ENCODE measurements at places on chromosomes 11 and 22.

DNA sequence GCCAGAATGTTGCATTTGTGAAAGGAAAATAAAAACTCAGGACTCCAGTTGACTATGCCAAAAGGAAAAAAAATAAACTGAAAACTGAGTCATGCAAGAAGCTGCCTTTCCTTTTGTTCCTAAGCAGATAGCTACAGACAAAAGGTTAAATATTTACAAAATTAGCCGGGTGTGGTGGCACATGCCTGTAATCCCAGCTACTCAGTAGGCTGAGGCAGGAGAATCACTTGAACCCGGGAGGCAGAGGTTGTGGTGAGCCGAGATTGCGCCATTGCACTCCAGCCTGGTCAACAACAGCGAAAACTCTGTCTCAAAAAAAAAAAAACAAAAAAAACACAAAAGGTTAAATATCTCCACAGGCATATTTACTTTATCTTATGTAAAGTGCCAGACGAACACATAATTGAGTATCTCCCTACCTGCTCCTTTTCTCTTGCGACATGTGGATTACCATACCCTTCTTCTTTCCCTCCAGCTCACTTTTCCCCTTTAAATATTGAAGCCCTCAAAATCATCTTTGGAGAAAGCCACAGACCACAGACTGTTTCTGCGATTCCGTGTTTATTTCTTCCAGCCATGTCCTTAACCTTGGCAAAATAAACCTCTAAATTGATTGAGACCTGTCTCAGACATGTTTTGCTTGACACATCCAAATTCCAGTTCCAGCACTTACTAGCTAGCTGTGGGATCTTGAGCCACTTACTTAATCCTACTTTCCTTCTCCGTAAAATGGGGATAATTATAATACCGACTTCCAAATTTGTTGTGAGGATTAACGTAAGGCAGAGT, 2.3 kb upstream of the SMPD1 start:
- peak; percentile 55 for DNase-seq

DNA sequence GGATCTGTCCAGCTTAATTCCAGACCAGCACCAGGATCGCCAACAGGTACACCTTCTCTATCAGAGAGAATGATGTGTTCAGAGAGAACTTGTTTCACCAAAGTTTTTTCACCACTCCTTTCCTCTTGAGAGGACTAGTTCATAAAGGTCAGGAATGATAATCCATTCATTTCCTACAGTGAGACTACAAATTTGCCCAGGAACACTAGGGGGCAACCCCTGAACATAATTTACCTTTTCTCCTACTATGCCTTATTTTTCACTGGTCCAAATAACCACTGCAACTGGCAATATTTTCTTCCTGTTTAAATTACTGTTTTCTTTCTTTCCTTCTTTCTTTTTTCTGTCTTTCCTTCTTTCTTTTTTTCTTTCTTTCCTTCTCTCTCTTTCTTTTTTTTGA, 22.5 kb downstream of the CAVIN3 start:
- DNase-seq = peak; percentile 32

DNA sequence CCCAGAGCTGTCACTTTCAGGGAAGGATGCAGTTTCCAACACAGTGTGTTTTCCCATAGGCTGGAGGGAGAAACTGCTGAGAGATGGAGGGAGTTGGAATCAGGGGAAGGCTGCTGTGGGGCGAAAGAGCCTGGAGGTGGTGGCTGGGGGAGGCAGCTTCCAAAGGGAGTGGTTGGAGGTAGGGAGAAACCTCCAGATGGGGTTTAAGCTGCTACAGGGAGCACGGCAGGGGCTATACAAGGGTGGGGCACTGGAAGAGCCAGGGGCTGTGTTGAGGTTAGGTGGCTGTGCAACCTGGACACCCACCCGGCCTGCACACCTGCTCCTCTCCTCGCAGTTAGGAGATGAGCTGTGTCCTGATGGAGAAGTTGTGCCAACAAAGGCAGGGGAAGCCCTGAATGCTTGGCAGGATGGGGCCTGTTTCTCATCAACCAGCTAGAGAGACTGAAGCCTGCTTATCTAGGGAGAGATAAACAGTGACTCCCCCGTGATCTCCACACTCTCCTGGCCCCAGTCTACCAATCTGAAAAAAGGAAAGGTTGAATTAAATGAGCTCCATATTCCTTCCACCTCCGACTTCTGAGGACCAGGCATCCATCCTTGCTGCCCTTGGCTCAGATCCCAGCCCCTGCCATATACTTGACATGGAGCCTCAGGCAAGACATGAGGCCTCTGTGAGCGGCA, 3.6 kb upstream of the SLCO2B1 start:
- no peak for DNase-seq

DNA sequence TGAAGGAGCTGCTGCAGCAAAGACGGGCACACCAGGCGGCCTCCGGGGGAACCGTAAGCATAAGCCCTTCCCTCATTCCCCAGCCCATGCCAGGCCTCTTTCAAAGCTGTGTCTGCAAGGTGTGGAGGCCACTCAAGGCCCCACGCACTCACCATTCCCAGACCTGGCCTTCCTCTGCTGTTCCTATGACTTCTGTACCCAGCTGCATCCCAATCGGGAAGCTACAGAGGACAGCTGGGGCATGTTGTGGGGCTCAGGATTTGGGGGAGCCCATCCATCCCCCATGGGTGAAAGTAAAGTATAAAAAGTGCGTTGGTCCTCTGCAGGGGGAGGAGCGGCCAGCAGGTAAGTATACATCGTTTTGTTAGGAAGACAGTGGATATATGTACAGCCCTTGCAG, 2.2 kb downstream of the POU2AF3 start:
- no peak for DNase-seq

DNA sequence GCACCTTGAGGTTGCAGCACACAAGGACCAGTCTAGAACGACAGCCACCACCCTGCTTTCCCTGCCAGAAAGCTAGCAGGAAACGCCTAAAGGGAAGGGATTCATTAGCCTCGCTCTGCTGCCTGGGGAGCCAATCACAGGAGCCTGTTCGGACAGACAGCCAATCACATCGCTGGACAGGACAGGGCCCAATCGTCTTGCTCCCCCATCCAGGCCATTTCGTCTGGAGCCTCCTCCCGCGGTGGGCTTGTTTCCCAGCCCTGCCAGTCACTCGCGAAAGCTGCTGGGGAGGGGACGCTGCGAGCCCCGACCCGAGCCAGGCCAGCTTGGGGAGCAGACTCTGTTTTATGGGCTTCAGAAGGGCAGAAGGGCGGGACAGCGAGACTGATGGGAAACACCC, 79.8 kb upstream of the NCAM1 start:
- DNase-seq = peak; percentile 44

DNA sequence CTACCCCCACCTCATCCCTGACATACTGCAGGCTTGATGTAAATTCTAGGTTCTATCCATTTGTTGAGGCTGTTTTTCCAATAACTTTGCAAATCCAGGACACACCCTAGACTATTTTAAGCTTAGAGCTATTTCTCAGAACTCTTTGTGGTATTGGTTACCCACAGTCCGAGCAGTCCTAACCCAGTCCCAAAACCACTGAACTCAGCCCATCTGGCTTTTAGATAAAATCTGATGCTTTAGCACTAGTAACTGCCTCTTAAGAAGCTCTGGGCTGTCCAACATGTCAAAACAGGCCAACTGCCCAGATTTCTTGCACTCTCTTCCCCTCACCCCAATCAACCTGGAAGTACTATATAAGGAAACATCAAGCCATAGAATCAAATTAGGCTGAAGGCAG, 344.4 kb upstream of the CADM1 start:
- DNase-seq = no peak

- no peak for DNase-seq
Measured at GRCh38 chr22:44585559-44586350, 87.7 kb upstream of the RTL6 start.

DNA sequence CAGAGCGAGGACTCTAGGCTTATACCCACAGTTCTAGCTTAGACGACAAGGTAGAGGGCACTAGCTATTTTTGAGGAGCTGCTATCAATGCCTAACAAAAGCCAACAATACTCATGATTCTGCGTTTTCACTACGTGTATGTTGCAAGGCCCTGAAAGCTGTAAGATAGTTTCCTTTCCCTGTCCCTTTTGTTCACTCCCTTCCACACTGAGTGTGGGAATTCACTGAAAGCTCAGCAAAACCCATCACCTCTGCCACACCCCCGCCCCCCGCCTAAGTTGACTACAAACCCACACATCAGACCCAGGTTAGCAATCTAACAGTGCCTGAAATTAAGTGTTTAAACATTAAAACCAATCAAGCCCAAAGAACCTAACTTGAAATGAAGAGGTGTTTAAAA, 6.2 kb upstream of the LDLRAD3 start:
- no peak for DNase-seq

DNA sequence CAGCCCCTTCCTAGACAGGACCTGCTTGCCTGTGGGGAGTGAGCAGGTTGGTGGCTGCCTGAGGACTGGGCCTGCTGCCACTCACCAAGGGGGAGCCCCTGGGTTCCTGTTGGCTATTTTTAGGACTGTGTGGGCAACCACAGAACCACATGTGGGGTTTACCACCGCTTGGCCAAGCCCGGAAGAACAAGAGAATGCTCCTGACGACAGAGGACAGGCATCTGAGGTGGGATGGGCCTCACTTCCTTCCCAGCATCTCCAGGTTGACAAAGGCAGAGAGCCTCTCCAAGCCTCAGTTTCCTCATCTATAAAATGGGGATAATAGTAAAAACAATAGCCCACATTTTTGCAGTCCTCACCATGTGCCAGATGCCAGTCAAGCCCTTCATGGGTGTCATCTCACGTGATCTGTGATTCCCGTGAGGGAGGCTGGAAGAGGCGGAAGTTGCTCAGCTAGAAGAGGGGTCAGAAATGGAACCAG, 43.6 kb downstream of the LRRC32 start:
- peak; percentile 76 for DNase-seq

DNA sequence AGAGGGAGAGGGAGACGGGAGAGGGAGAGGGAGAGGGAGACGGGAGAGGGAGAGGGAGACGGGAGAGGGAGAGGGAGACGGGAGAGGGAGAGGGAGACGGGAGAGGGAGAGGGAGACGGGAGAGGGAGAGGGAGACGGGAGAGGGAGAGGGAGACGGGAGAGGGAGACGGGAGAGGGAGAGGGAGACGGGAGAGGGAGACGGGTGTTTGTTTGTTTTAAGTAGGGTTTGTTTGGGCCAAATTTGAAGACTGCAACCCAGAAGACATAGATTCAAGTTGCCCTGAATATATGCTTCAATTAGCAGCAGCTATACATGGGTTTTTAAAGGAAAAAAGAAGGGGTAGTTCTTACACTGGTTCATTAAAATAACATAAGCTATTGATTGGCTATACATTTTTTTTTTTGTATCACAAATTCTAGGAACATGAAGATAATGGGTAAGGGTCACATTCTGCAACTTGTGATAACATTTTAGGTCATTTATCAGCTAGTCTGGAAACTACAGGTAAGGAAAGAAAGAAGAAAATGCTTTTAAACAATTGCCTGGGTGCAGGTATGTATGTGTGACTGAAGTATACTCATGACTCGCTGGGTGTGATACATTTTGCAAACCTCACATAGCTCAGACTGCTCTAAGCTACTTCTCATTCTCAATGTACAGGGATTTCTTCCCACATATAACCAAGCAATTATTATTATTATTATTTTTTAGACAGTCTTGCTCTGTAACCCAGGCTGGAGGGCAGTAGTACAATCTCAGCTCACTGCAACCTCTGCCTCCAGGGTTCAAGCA, 67.3 kb downstream of the MCHR1 start:
- DNase-seq = peak; percentile 22

DNA sequence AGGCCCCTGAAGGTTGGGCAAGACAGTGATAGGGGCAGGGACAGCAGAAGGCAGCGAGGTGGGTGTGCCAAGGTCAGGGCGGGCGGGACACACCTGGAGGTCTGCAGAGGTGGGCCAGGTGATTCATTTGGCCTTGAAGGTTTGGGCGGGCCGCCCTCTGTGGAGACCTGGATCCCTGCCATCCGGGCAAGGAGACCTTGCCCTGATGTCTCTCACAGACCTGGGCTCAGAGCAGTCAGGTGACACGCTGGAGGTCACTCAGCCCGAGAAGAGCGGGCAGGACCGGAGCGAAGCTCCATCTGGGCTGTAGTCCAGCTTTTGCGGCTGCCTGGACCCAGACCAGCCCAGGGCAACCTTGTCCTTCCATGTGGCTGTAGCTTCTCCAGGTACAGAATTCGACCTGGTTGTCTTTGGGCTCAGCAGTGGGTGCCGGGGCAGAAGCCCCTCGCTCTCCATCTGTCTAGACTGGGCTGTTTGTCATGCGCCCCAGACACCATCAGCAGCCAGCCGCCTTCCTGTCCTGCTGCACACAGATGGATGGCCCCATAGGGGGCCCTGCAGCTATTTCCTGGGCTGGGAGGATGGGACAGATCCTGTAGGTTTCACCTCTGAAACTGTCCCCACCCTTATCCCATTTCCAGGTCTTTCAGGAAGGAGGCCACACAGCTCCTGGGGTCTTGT, 3.1 kb downstream of the MRGPRG start:
- DNase-seq = no peak

Measured in EH (cell line).